ENCODE measurements at places on chromosomes 11 and 22.

DNA sequence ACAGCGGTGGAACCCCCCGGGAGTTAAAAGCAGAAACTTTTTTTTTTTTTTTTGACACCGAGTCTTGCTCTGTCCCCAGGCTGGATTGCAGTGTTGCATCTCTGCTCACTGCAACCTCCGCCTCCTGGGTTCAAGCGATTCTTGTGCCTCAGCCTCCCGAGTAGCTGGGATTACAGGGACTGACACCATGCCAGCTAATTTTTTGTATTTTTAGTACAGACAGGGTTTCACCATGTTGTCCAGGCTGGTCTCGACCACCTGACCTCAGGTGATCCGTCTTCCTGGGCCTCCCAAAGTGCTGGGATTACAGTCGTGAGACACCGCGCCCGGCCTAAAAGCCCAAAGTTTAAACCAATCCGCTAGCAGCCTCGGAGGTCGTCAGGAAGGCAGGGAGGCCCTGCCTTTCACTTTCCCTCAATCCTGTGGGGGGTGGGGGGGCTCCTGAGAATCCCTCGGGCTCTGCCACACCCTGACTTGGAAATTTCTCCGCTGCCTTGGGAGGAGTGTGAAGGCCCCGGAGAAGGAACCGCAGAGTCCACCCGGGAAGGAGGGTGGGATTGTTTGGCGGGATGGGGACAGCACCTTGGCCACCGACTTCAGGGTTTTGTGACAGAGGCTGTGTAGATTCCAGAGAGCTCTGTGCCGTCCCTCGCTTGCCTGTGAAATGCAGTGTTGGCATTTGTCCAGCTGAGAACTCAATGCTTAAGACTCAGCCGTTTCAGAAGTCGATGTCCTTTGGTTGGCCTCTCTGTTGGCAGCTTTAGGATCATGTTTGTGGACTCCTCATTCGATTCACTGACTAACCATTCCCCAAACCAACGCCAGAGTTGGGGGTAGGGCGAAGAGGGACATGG, 1.0 kb downstream of the ARHGAP8 start:
- DNase-seq, result no peak

GRCh38 chr22:47515384-47516125, 753.1 kb downstream of the TBC1D22A start:
- no peak for DNase-seq

DNA sequence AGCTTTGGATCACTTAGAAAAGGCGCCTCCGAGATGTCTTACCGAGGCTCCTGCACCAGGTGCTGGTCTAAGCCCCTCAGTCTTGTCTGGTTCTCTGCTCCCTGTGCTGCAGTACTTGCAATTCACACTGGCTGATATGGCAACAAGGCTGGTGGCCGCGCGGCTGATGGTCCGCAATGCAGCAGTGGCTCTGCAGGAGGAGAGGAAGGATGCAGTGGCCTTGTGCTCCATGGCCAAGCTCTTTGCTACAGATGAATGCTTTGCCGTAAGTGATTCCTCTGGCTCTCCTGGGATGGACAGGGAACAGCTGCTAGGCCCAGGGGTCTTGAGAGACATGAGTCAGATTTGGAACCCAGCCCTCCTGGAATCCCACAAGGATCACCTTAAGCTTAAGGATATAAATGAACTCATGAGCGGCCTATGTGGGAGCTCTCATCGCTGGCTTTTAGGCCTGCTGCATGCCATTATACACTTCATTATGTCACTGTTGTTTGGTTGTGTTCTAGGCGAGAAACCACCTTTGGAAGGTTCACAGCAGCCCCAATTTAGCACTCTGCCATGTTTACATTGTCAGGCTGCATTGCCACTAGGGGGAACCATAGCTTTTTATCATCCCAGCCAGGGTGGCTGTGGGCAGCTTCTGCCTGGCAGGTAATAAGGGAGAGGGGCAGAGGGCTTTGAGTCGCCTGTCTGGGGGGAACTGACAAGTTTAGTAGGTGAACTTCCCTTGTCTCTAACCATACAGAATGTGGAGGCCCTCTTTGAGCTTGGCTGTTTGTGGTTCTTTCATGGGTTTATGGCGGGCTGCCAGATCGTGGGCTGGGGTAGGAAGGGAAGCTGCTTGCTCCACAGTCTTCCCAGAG, 8.5 kb downstream of the ACAD8 start:
- peak; percentile 38 for DNase-seq

GRCh38 chr22:46490538-46490937, 46.9 kb downstream of the CELSR1 start:
- no peak for DNase-seq

GRCh38 chr11:72300268-72300667, 56.3 kb upstream of the PHOX2A start:
- no peak for DNase-seq

DNA sequence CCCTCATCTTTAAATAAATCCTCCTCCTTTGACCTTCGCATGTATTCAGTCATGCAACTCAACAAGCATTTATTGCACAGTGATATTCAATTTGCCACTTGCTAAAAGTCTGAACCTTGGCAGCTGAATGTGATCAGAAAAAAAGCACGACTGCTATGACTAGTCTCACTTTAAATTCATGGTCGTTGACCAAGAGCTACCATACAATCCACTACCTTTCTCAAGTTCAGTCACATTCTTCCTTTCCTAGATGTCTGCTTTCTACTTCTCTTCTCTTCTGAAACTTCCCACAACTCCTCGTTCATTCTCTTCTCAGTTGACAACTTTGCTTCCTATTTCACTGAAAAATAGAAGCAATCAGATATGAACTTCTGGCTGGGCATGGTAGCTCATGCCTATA, 2.0 kb upstream of the SAA1 start:
- no peak for DNase-seq

- DNase-seq, result no peak
Observed at GRCh38 chr22:46262449-46263215, 511 bp downstream of the PKDREJ start.

DNA sequence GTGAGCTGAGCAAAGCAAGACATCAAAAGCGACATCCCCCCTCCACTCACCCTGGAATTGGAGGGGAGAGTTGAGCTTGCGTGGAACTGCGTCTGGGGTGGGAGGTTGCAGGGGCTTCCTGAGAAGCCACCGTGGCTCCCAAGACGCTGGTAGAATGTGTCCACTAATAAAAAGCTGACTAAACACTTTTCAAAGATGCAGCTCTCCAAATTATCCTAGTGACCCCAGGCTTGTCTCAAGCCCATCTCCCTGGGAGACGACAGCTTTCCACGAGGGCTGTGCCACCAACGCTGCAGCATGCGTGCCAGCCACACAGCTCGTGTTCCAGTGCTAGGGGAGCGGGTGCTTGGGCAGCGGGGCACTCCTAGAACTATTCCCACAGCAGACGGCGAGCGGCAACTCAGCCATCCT, 6.3 kb upstream of the GAL start:
- DNase-seq, result no peak

- DNase-seq, result no peak
Observed at GRCh38 chr22:37564111-37564711, 3.9 kb downstream of the CDC42EP1 start.

GRCh38 chr11:86990031-86990430, 34.8 kb upstream of the FZD4 start:
- DNase-seq, result no peak

- no peak for DNase-seq
Observed at GRCh38 chr11:107493117-107493516, 35.5 kb upstream of the CWF19L2 start.

DNA sequence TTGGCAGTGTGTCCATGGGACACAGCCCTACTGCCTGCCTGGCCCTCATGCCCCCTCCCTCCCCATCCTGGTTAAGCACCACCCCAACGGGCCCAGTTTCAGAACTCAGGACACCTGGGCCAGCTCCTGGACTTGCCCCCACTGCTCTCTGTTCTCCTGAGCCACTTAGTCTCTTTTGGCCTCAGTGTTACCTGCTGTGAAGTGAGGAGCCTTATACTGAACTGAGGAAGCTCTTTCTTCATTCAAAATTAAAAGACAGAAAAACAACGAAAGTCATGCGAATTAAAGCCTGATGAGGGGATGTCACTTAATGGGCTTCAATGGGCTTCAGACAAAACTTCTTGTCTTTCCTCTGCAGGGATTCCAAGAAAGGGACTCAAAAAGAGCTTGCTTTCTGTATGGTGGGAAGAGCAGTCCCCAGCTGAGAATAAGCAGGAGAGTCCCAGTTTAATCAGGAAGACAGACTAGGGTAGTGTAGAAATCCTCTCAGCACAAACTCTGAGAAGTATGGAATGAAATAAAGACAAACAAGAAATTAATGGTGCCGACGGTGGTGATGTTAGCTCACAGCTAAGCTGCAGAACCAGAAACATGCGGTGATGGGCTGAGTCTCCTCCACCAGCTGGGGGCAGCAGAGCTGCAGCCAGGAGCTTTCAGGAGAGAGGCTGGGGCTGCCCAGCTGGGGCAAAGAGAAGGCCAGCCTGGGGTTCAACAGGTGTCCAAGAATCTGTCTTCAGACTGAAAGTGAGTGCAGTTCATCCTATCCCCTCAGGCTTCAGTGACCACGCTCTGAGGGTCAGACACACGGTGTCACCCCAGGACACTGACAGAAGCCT, 101.0 kb downstream of the GGTLC2 start:
- no peak for DNase-seq

DNA sequence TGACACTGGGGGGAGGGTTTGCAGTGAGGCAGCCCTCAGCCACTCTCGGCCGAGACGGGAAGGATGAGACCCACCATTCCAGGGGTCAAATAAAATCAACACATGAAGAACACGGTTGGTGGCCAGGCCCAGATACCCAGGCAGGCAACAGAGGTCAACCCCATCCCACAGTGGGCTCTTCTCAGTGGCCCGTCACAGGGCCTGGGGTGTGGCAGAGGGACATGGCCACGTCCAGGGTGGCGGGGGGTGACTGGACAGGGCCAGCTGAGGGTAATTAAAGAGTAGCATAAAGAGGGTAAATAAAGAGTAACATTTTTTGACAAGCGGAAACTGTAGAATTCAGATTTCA, 188.4 kb downstream of the ARHGAP42 start:
- no peak for DNase-seq

GRCh38 chr22:26658671-26659478, 1.5 kb downstream of the MIAT start:
- DNase-seq, result peak; percentile 89

DNA sequence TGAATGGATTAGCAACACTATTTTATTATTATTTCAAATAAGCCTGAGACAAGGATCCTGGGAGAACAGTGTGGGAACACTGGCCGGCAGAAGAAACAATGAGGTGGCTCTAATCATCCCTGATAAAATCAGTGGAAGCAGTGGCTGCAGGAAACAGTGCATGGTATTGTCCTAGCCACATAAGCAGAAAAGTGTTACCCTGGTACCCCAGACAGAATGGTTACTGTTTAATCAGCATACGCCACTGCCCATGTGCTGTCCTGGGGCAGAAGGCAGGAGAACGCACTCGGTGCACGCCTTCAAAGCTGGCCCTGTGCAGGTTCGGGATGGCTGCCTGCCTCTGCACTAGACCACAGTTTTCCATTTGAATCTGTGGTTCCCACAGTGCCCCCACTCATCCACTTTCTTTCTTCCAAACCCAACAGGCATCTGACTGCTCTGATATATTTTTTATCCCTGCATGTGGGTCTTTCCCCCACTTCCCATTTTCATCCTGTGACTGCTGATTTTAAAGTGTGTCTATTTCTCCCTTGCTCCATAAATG, 25.7 kb downstream of the OPCML start:
- no peak for DNase-seq

GRCh38 chr22:45878051-45878781, 98.7 kb downstream of the WNT7B start:
- DNase-seq, result peak; percentile 94

DNA sequence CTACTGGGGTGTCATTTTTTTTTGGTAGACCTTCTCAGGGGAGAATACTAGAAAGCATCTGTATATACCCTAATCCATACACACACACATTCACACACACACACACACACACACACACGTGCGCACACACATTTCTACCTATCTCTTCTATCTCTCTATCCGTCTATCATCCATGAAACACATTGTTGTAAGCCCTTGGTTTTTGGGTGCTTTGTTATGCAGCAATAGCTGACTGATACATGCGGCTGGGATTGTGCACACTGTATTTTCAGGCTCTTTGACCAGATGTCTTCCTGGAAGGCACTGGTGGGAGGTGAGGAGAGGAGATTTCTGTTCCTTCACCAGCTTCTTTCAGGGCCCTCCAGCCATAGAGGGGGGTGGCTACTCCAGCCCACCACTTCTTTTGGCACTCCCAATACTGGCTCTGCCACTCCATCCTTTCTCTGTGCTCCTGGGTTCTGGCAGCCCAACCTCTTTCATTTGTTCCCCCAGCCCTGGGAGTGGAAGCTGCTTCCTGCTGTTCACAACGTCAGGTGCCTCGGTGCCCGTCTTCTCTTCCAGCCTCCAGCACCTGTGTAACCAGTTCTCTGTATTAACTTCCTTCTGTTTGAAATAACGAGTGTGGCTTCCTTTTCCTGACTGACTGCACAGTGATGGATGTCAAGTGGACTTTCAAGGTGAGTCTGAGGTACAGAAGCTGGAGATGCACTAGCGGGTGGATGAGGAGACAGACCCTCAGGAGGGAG, 12.4 kb upstream of the MUC2 start:
- DNase-seq, result no peak

GRCh38 chr11:29159552-29160465, 857.0 kb downstream of the KCNA4 start:
- DNase-seq, result peak; percentile 42

DNA sequence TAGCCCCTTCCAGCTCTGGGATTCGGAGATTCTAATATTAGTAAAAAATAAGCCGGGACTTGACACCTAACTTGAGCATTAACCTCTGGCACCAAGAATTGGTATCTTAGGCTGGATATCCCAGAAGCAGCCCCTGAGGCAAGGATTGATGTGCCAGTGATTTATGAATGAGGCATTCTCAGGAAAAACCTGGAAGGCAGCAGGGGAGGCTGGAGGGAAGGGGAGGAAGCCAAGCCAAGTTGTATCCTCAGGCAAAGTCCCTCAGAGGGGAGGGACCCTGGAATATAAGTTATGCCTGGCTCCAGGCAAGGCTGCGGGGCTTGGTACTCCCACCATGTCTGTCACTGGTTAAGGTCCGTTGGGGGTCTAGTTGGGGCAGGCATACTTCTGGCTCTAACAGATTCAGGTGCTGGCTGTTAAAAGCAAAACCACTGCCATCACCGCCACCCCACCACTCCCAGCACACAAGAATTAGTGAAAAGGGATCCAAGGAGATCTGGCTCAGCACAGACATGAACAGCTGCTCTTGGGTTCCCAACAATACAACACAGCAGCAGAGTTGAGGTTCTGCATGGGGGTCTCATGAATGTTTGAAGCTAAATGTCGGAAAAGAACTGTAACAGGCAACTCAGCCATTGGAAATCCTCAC, 29.8 kb downstream of the LMO2 start:
- DNase-seq, result no peak

Data from NCI-H1105 treated with DMSO at 0.1 percent for 48 hours (cell line).